RWPE2 (cell line): ENCODE measurements at places on chromosomes 3 and 15.

DNA sequence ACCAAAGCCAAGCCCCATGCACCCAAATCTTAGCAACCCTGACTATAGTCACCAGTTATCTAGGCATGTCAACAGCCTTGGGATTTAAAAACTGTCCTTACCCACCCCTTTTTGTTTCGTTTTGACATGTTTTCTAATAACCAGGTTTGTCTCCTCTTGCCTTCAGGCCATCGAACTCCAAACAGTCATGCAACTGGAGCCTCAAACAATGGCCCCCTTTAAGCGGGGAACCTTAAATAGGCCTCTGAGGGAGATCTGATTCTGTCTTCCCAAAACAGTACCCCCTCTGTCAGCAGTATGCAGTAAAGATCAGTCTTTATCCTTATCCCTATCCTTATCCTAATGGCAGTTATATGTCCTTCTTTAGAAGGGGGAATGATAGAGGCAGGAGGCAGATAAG is 105.7 kb downstream of the DPH6 start:
- no peak for DNase-seq

GRCh38 chr3:52080830-52081719 is 24.7 kb upstream of the DUSP7 start:
- DNase-seq: no peak

DNA sequence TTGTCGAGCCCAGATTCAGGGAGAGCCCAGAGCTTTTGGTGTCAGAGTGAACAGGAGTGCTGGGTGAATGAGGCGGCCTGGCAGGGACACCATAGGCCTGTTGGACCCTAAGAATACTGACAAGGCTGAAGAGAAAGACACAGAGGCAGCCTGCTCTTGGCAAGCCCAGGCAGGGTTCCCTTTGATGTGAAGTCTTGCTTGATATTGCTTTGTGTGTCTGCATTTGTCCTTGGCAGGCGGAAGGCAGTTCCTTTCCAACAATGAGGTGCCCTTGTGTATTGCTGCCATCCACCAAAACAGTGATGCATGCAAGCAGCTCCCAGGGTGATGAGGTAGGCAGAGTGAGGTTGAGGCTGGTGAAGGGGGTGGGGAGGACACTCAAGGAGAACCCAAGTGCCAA is 152.7 kb upstream of the TSC22D2 start:
- no peak for DNase-seq

DNA sequence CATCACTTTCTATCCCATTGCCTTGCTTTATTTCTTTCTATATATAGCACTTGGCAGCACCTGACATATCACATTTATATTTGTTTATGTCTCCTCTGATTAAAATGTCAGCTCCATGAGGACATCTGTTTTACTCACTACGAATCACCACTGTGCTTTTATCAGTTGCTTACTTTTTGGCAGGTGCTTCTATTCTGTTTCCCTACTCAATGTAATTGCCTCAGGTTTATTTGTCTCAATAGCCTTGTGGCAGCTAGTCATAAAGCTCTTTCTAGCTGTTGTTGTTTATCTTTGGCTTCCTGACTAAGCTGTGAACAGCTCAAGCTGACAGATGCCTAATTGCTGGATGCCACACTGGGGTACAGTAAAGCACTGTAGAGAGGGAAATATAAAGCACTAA is 85.5 kb downstream of the VPS13C start:
- no peak for DNase-seq

GRCh38 chr15:68791431-68792283 is 29.0 kb downstream of the ANP32A start:
- DNase-seq: no peak

- DNase-seq: no peak
These were observed 46.7 kb downstream of the CD200R1L start for GRCh38 chr3:112799946-112800345.

DNA sequence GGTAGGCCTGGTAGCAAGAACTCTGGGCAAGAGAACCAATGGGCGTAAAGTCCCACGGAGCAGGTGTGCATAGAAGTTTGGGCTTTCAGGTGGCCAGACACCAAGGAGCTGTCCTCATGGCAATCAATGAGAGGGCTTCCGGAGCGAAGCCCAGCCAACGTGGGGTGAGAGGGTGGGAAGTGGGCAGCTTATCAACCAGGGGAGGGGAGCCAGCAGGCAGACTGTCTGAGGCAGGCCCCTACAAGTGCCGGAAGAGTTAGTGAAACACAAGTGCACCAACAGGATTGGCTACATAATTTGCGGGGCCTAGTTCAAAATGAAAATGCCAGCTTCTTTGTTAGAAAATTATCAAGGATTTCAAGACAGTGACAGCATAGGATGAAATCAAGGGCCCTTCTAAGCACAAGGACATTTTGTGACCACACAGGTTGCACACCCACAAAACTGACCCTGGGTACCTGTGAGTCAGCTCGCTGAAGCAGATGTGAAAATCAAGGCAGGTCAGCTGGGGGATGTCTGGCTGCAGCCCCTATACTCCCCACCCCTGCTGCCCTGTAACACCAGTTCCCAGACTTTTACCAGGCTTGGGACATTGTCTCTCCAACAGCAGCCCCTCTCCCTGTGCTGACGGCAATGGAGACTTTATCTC is 102.1 kb upstream of the ETV5 start:
- no peak for DNase-seq

GRCh38 chr15:62447742-62448141 is 282.7 kb upstream of the C2CD4B start:
- no peak for DNase-seq

DNA sequence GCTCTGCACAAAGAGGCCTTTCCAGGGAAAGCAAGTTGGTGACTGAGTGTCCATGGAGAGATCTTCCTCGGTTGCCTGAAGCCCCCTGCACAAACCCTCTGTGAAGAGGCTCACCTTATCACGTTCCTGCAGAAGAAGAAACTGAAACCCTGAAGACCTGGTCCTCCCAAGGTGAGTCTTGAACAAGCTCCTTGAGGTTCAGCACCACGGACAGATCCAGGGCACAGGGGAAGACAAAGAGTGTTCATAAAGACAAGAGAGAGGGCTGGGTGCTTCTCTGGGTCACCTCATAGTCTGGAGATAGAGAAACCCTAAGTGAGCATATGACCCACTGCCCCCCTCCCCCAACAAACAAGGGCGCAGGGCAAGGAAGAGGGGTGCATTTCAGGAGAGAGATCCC is 21.7 kb upstream of the TBC1D21 start:
- peak; percentile 75 for DNase-seq

DNA sequence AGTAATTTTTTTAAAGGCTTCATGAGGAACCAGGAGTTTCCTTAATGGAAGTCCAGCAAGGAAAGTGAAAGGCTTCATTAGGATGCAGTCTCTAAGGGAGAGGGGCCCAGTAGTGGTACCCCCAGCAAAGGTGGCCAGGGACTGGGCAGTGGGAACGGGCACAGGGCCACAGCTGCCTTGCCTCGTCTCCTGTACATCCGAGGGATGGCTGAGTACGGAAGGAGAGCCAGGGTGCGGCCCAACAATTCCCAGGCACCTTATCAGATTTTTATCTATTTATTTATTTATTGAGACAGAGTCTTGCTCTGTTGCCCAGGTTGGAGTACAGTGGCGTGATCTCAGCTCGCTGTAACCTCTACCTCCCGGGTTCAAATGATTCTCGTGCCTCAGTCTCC is 14.5 kb downstream of the SEMA3G start:
- DNase-seq: no peak
